MCF 10A (cell line): ENCODE measurements at places on chromosomes 12 and 14. TPM values are rescaled to one million over a fixed set of nuclear protein-coding genes. Genes with fewer than 3 reads are reported as not detected.

Gene UBE3B
- 38.6 and 40.0 TPM in 2 replicates for total RNA-seq

DNA sequence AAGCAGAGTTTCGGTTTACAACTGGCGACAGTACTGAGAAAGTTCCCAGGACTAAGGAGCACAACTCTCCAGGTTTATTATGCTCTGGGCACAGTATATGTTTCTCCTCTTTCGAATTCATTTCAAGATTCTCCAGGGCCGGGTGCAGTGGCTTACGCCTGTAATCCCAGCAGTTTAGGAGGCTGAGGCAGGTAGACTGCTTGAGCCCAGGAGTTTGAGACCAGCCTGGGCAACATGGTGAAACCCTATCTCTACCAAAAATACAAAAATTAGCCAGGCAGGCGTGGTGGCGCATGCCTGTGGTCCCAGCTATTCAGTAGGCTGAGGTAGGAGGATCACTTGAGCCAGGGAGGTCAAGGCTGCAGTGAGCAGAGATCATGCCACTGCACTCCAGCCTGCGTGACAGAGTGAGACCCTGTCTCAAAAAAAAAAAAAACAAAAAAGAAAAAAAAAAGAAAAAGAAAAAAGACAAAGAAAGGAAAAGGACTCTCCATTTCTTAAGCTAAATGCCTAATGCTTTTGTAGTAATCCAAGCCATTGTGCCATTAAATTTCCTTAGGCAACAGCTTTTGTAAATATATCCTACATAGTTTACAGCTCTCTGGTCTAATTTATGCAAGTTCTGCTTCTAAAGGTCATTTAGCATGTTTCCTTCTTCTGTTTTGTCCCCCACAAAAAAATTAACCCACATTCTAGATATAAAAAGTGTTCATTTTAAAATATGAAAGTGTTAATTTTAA lies 34.8 kb downstream of the ATL1 start:
- no peak for DNase-seq

- no peak for DNase-seq
These were observed 2.3 kb upstream of the OR6C70 start for GRCh38 chr12:55472264-55472663.

DNA sequence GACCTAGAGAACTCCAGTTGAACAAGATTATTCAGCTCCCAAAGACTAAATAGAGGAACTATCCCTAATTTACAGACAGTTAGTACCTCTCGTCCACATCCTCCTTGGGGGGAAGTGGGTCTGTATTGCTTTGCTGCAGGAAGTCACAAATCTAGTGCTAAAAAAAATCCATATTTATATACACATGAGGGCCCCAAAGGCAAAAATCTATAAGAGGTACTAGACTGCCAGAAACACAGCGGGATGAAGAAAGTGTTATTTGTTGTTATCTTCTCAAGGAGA lies 190.1 kb downstream of the TTC8 start:
- no peak for DNase-seq

DNA sequence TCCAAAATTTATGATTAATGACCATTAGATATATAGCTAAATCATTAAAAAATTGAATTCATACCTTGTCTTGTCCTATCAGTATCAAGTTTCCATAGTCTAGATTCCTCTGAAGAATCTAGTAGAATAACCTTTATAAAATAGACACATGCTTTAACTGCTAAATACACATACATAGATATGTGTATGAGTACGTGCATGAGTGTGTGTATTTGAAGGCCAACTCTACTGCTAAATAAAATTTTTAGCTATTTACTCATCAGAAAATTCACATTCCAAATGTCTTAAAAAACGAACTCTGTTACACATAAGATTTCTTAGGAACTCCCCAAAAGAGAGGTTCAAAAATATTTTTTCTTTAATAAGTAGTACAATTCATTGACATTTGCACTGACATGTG lies 233.0 kb downstream of the SSPN start:
- DNase-seq: no peak

- DNase-seq: peak; percentile 92
These were observed 33.7 kb upstream of the MAP1LC3B2 start for GRCh38 chr12:116525418-116526001.

DNA sequence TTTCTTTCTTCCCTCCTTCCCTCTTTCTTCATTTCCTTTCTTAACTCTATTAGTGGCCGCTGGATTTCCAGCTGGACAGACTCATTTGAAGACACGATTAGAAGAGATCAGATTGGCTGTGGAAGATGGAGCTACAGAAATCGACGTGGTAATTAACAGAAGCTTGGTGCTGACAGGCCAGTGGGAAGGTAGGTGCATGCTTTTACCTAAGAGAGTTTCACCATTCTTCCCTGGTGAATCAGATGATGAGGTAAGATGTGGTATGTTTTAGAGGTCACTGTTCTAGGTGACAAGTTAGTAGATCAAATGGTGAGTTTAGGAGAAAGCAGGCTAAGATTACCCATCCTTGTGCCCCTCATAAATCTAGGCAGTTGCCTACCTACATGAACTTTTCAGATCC lies 51.6 kb downstream of the DERA start:
- peak; percentile 41 for DNase-seq

DNA sequence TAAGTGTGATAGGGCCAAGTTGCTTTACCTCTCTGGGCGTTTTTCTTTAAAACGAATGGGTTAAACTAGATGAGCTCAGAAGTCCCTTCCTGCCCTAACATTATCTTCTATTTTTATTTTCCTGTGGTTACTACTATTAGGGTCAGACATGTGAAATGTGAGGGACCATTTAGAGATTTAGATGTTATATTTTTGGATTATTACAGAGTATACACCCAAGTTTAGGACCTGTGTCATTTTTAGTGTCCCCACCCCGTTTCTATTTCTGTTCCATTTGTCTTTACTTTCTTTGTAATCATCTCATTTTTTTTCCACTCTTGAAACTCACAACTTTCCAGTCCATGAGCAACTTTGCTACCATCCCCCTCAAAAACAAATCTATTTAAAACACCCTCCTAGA lies 56.3 kb downstream of the SLC4A8 start:
- no peak for DNase-seq

Gene CDCA4
- total RNA-seq: 29.3 and 33.0 TPM in 2 replicates

Gene DIO2
- 0.07 and 0.26 TPM in 2 replicates for total RNA-seq

Gene LMNTD1
- not detected in 2 replicates for total RNA-seq

DNA sequence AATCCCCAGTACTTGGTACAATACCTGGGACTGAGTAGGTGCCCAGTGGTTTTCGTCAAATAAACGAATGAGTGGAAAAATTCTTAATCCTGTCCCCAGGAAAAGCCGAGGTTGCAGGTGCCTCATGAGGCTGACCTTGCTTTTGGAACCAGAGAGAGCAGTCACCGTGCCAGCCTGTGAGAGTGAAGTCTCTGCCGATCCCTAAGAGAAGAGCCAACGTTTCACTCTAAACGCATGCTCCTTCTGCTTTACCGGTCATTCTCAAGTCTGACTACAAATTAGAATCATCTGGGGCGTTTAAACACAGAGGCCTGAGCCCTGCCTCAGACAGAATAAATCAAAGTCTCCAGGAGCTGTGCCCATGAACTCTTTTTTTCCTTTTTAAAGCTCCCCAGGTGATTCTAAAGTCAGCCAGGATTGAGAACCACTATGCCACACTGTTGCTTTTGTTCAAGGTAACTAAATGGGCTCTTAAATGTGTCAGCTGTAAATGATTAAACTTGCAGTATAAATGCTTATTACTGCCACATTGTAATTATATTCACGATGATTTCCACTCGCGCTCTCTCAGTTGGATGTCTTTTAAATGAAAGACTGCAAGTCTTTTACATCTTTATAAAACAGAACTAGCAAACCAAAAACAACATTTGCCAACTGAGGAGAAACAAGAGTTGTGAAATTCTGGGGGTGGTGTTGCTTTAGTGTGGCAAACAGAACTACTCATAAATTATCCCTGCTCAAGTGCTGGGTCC lies 26.9 kb downstream of the TCP11L2 start:
- no peak for DNase-seq

- peak; percentile 92 for DNase-seq
These were observed 42.2 kb upstream of the MANSC4 start for GRCh38 chr12:27822076-27822712.

- DNase-seq: no peak
These were observed 9.6 kb downstream of the CNOT2 start for GRCh38 chr12:70252832-70253231.

Gene ACOT2
- 18.5 and 23.4 TPM in 2 replicates for total RNA-seq

DNA sequence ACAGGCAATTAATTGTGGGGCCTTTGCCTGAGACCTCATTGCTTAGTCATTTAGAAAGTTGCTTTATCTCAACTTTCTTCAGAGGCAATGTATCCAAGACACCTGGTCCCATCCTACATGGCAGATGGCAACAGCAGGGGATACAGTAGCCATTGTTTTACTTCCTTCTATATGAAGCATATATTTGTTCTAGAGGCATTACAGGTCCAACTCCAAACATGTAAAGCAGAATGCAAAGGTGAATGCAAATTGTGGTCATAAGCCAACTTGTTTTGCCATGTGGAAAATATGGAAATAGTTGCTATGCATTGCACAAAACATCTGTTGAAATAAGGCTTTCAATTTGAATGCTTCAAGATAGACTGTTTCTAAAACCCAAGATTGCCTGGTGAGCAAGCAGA lies 109.8 kb upstream of the BCAT1 start:
- DNase-seq: no peak

DNA sequence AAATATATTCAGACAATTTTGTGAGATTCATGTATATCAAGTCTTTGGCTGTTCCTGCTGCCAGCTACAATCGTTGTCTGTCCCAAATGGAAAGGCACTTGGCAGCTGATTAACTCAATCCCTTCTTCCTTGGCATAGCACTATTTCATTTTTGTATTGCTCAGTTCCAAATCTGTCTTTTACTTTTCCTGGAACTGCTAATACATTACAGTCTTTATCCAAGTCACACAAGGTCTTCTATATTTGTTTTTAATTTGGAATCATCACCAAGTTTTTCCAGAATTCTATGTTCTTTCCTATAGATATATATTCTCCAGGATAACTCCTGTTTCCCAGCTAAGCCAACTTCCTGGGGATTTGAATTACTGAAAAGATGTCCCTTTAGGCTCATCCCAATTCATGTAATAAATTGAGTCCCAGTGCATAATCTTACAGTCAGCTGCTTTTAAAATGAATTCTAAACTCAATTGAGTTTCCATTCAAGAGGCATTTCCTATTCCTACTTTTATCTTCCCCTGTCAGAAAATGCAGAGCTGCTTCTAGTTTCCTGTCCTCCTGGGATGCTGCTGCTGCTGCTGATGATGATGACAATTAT lies 45.9 kb downstream of the DYRK2 start:
- DNase-seq: no peak

DNA sequence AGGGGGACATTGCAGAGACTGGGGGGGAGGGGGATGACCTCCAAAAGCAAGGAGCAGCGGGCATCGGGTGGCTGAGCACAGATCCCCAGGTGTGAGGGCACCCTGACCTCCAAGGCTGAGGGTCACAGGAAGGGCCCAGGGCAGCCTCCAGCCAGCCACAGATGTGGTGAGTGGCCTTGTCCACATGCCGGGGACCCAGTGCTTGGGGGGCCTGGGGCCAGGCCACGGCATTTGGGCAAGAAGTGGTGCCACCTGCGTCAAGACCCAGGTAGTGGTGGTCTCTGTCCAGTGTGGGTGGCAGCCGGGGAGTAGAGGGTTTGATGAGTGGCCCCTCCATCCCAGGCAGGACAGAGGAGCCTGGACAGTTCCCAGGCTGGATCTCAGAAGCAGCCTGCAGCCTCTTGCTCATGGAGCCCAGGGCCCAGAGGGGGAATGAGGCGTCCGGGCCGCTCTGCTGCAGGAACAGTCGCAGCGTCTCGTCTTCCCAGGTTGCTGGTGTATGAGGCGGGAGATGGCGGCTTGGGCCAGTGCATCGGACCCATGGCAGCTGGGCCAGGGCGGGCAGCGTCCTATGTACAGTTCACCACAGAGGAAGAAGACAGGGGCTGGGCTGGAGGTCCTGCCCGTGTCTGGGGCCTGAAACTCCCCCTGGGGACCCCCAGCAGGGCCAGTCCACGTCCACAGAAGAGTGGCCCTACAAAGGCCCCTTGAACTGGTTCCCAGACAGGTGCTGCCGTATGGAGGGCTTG lies 33.5 kb downstream of the CCNK start:
- no peak for DNase-seq

Gene ANKRD33
- total RNA-seq: not detected in 2 replicates
